ENCODE measurements at places on chromosomes 13 and 19.

- DNase-seq: no peak
Observed at GRCh38 chr13:30982506-30982905, 50.0 kb downstream of the TEX26 start.

DNA sequence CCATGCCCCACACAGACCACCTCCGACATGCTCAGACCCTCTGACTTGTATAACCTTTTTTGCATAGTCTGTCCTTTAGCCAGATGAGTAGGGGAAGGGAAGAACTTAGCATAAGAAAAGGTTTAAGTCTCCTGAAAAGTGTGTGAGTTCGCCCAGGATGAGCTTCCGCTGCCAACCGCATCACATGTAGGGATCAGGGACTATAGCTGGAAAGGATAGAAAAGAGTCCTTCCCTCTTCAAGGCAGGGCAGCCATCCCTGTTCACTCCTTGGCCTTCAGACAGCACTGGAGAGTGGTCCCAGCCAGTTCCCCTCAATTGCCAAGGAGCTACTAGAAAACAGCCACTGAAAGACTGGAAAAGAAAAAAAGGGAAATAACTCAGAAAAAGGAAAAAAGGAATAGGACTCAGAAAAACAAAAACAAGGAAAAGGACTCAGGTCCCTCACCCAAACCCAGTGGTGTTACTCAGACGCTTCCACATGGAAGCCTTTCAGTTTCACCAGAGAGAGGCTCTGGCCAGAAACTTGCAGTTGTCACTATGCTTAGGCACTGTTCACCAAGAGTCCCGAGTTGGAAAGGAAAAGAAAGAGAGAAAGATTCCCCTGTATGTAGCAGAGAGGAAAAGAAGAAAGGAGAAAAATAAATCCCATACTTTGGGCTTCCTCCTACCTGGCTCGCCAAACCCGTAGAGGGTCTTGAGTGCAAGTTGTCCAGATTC lies 5.6 kb upstream of the TM9SF2 start:
- DNase-seq: no peak

- DNase-seq: peak; percentile 12
Observed at GRCh38 chr13:71867131-71867814, at the start of gene DACH1. Gene DACH1, minus strand, starts transcription at chr13:71867204.

GRCh38 chr19:55368701-55369563 lies 1.3 kb downstream of the IL11 start:
- DNase-seq: peak; percentile 42

GRCh38 chr13:28679628-28680027 lies 20.7 kb downstream of the POMP start:
- DNase-seq: no peak

- DNase-seq: no peak
Observed at GRCh38 chr13:98223741-98224140, 46.7 kb upstream of the RNF113B start.

Measured in activated CD4-positive, alpha-beta T cell treated with anti-CD3 and anti-CD28 coated beads for 48 hours (primary cell).